ENCODE measurements at places on chromosomes 5 and 9.

- DNase-seq: no peak
Observed at GRCh38 chr5:1541702-1542400, 18.1 kb upstream of the LPCAT1 start.

DNA sequence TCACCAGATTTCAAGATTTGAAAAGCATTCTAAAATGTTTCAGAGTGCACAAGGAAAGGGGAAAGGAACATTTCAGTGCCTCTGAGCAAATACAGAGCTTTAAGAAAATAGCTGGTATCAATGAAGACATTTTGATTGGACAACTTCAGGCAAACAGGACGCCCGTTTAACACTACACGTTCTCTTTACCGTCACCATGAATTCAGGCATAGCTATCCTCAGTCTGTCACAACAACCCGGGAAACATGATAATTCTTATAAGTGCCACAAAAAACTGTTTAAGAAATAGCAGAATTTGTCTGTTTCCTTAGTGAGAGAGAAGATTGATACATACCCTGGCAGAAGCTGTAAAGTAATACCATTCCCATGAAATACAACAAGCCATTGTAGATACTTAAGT lies 392.4 kb upstream of the PDE4D start:
- DNase-seq: no peak

- peak; percentile 77 for DNase-seq
Observed at GRCh38 chr9:129318121-129319075, 140.3 kb upstream of the IER5L start.

- DNase-seq: peak; percentile 12
Observed at GRCh38 chr5:103785569-103785968, 223.0 kb upstream of the NUDT12 start.

Measured in ELR (cell line).